ENCODE measurements at places on chromosomes 7 and 10. TPM values are rescaled to one million over a fixed set of nuclear protein-coding genes. Genes with fewer than 3 reads are reported as not detected.

- no peaks in the 10 kb centered on the region for H3K27me3 ChIP-seq
- peak overlapping the region; percentile 2 for H3K27ac ChIP-seq
- H3K4me3 ChIP-seq: no peak overlapping the region
- H3K36me3 ChIP-seq: no peaks in the 10 kb centered on the region
- H3K4me1 ChIP-seq: peaks cover 10% of the 10 kb centered on the region
- DNase-seq: no peak
These were observed 95.3 kb downstream of the CACNA2D1 start for GRCh38 chr7:82348251-82348650.

The ASZ1 gene
- not detected for polyA plus RNA-seq

The ASAH2 gene
- polyA plus RNA-seq: 0.56 TPM

DNA sequence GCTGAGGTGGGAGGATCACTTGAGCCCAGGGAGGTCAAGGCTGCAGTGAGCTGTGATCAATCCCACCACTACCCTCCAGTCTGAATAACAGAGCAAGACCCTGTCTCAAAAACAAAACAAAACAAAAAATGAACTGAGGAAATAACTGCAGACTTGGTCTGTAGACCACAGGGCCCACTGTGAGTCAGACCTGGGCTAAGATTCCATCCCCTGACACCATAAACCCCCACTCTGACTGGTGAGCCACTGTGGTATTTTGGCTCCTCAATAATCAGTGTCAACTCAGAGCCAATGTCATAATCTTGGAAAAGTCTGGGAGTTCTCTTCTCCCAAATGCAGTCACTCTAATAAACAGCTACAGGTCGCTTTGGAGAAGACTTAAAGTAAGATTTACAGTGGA, 24.0 kb upstream of the ERCC6 start:
- H3K4me3 ChIP-seq: no peak overlapping the region
- no peak for DNase-seq
- no peaks in the 10 kb centered on the region for H3K27me3 ChIP-seq
- no peaks in the 10 kb centered on the region for H3K36me3 ChIP-seq

DNA sequence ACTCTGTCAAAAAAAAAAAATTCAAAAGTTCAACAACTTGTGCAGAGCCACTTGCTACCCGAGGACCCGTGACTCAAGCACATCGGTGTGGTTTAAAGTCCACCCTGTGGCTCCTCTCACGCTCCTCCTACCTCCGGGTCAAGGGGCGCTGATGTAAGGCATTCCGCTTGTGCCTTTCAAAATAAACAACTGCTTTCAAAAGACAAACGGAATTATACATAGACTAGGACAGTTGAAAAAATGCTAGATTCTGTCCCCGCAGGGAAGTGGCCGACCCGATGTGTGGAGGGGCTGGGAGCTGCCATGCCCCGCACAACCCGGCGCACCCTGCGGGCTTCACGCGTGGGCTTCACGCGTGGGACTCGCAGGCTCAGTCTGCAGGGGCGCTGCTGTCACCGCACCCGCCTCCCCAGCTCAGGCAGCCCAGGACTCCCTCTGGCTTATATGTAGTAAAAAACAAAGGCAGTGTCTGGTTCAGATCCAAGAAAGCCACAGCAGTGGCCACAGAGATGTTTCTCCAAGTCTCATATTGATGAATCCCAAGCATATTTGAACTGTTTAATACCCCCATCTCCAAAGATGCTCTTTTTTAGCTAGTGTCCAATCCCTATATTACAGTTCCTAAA, 239.7 kb upstream of the INHBA start:
- no peaks in the 10 kb centered on the region for H3K36me3 ChIP-seq
- no peak overlapping the region for H3K27ac ChIP-seq
- no peak overlapping the region for H3K4me3 ChIP-seq

The NUTM2D gene
- 0.68 TPM for polyA plus RNA-seq

The KIF11 gene
- 0.08 TPM for polyA plus RNA-seq

DNA sequence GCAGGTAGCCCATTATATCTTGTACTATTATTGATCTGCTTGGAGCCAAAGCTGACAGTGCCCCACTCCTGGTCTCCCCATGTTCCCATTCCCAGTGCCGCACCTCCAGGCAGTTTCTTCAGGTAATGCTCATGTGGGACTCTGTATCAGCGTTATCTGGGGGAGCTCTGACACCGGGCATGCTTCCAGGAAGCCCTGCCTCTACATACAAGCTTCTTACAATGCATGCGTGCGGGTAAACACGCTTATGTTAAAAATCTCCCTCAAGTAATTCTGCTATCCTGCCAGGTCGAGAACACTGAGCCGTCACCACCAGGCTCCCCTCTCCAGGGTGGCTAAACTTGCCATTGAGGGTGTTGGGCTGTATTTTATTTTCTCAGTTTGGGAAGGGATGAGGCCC, 61.6 kb upstream of the LBX1 start:
- H3K36me3 ChIP-seq: no peaks in the 10 kb centered on the region
- peaks cover 16% of the 10 kb centered on the region for H3K4me1 ChIP-seq
- H3K27ac ChIP-seq: peak overlapping the region; percentile 88
- no peak for DNase-seq
- no peaks in the 10 kb centered on the region for H3K27me3 ChIP-seq

- DNase-seq: no peak
- no peaks in the 10 kb centered on the region for H3K27me3 ChIP-seq
- H3K4me1 ChIP-seq: no peaks in the 10 kb centered on the region
- no peak overlapping the region for H3K4me3 ChIP-seq
- H3K36me3 ChIP-seq: no peaks in the 10 kb centered on the region
These were observed 40.1 kb upstream of the AKR1C2 start for GRCh38 chr10:5043716-5044115.

- H3K4me1 ChIP-seq: peaks cover 11% of the 10 kb centered on the region
- no peak overlapping the region for H3K4me3 ChIP-seq
- DNase-seq: peak; percentile 40
- no peaks in the 10 kb centered on the region for H3K27me3 ChIP-seq
- no peaks in the 10 kb centered on the region for H3K36me3 ChIP-seq
These were observed 129.8 kb upstream of the FAM20C start for GRCh38 chr7:62361-63116.

DNA sequence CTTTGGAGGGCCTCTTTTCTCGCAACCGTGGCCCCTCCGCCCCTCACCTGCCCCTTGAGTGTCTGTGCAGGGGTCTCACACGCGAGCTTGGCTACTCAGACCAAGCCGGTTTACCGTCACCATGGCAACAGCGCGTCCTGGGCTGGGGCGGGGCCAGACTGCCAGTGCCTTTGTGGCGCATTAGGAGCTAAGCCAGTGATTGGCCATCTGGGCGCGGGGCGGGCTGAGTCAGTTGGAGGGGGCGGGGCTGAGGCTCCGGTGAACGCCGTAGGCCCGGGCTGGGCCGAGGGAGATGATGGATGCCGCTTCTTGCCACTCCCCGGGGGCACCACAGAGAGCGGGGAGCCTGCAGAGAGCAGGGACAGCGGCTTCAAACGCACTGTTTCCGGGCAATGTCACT, 48.7 kb upstream of the FXYD4 start:
- H3K4me3 ChIP-seq: peak overlapping the region; percentile 52
- peak; percentile 86 for DNase-seq
- no peaks in the 10 kb centered on the region for H3K36me3 ChIP-seq
- H3K4me1 ChIP-seq: no peaks in the 10 kb centered on the region
- no peak overlapping the region for H3K27ac ChIP-seq
- H3K27me3 ChIP-seq: no peaks in the 10 kb centered on the region

- no peak overlapping the region for H3K27ac ChIP-seq
These were observed 43.4 kb upstream of the GSDME start for GRCh38 chr7:24800667-24801066.

GRCh38 chr7:91910171-91910570, 29.7 kb upstream of the MTERF1 start:
- no peaks in the 10 kb centered on the region for H3K36me3 ChIP-seq
- H3K27ac ChIP-seq: no peak overlapping the region
- H3K4me3 ChIP-seq: no peak overlapping the region
- no peaks in the 10 kb centered on the region for H3K27me3 ChIP-seq
- DNase-seq: no peak

- no peak for DNase-seq
- peaks cover 58% of the 10 kb centered on the region for H3K4me1 ChIP-seq
- H3K27me3 ChIP-seq: no peaks in the 10 kb centered on the region
- H3K36me3 ChIP-seq: no peaks in the 10 kb centered on the region
- H3K27ac ChIP-seq: no peak overlapping the region
These were observed 45.0 kb downstream of the MTPN start for GRCh38 chr7:135932131-135932530.

The GIMAP7 gene
- polyA plus RNA-seq: 21.1 TPM

DNA sequence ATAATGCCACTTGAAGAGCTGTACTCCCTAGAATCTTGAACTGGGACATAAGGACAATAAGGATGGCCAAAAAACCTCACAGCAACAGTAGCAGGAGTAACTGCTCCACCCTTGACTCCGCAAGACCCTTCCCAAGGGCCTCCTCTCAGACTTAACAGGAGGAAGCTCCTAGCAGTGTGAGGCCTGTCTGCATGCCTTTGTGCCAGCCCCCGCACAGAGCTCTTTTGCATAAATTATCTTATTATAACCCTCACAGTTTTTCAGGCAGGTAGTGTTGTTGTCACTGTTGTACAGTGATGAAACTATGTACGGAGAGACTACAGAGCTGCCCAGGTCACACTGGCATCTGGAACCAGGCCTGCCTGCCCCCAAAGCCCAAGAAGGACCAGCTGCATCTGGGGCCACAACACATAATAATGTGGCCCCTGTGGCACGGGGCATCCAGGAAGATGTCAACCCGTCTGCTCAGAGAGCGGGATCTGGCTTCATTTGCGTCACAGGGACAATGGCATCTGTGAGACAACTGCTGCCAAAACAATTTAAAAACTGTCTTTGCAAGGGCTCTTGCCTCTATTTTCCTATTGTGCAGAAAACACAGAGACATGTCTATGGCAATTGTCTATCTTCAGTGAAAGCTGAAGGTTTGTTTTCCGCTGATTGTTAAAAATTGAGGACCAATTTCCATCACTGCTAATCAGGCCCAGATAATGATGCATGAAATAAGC, 249.3 kb upstream of the GRB10 start:
- DNase-seq: no peak
- H3K27me3 ChIP-seq: no peaks in the 10 kb centered on the region
- H3K4me1 ChIP-seq: peaks cover 31% of the 10 kb centered on the region

The LDB3 gene
- polyA plus RNA-seq: 518 TPM

DNA sequence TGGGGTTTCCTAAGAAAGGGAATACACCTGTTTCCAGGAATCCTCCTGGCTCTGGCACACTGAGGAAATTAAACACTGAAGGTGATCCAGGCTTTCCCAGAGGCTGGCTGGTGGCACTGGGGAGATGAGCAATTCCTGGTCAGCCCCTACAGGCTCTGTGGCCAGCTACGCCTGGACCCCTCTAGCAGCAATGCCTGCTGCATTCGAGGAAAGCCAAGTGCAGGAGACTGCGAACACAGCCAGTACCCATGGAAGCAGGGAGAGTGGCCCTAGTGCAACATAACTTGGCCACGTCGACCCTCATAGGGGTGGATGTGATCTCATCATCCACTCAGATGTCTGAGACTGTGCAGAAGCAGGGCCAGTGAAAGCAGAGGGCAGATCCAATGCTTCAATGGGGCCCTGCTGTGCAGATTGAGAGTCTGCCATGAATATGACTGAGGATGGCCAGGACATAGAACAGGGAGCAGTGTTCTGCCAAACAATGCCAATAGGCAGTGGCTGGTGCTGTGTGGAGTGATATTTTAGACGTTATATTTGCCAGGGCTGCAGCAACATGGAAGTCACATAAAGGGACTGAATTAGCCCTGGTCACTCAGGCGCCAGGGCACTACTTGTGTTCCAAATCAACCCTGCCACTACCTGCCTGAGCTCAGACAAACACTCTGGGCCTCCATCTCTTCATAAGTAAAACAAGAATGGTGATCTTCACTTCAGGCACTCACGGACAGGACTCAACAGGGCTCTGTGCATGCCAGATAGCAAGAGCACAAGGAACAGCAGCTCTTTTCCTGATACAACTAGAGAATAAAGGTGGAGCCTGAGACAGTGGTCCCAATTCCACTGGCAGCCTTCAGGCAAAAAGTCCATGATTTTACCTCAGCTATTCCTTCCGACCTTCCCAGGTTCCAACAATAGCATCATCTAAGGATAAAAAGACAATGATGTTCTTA, 2.4 kb downstream of the ZNF488 start:
- H3K27me3 ChIP-seq: no peaks in the 10 kb centered on the region
- H3K4me3 ChIP-seq: no peak overlapping the region
- peaks cover 6% of the 10 kb centered on the region for H3K4me1 ChIP-seq
- no peaks in the 10 kb centered on the region for H3K36me3 ChIP-seq
- H3K27ac ChIP-seq: no peak overlapping the region

The SYT15B gene
- 0.17 TPM for polyA plus RNA-seq

- H3K4me1 ChIP-seq: no peaks in the 10 kb centered on the region
- no peak overlapping the region for H3K4me3 ChIP-seq
- no peak for DNase-seq
- H3K36me3 ChIP-seq: no peaks in the 10 kb centered on the region
- no peak overlapping the region for H3K27ac ChIP-seq
- no peaks in the 10 kb centered on the region for H3K27me3 ChIP-seq
These were observed 208.2 kb upstream of the INHBA start for GRCh38 chr7:41910940-41911600.

- H3K36me3 ChIP-seq: peaks cover 23% of the 10 kb centered on the region
- H3K27me3 ChIP-seq: no peaks in the 10 kb centered on the region
- peaks cover 68% of the 10 kb centered on the region for H3K4me1 ChIP-seq
- H3K4me3 ChIP-seq: no peak overlapping the region
- H3K27ac ChIP-seq: no peak overlapping the region
These were observed 5.7 kb downstream of the HIPK2 start for GRCh38 chr7:139772115-139772514.

The NPFFR1 gene
- 0.01 TPM for polyA plus RNA-seq

- no peaks in the 10 kb centered on the region for H3K36me3 ChIP-seq
- no peaks in the 10 kb centered on the region for H3K4me1 ChIP-seq
- H3K27me3 ChIP-seq: peaks cover 2% of the 10 kb centered on the region
- no peak overlapping the region for H3K4me3 ChIP-seq
- DNase-seq: no peak
- H3K27ac ChIP-seq: no peak overlapping the region
These were observed 94.3 kb downstream of the PRLHR start for GRCh38 chr10:118501171-118501570.

- peaks cover 21% of the 10 kb centered on the region for H3K36me3 ChIP-seq
- no peaks in the 10 kb centered on the region for H3K27me3 ChIP-seq
- peaks cover 7% of the 10 kb centered on the region for H3K4me1 ChIP-seq
- peak overlapping the region; percentile 82 for H3K4me3 ChIP-seq
- H3K27ac ChIP-seq: peak overlapping the region; percentile 90
These were observed 1.3 kb downstream of the TYSND1 start for GRCh38 chr10:70145166-70145665.

The PNLIPRP2 gene
- polyA plus RNA-seq: 0.01 TPM

Measured in psoas muscle (tissue), 8 donors.